Mesenteric fat pad (tissue), 1 donor: ENCODE measurements at places on chromosomes 12 and 14.

- DNase-seq = peak; percentile 82
These were observed 7.9 kb upstream of the TINF2 start for GRCh38 chr14:24250354-24250753.

- no peak for DNase-seq
These were observed 8.9 kb downstream of the FAM186A start for GRCh38 chr12:50387487-50387886.

- DNase-seq = no peak
These were observed 9.8 kb downstream of the NRDE2 start for GRCh38 chr14:90321891-90322290.

GRCh38 chr12:94879542-94879941 is 124.0 kb downstream of the NDUFA12 start:
- DNase-seq = no peak

GRCh38 chr12:16606201-16606849 is 363 bp upstream of the LMO3 start:
- no peak for DNase-seq

GRCh38 chr12:54443446-54443845 is 24.4 kb upstream of the ITGA5 start:
- DNase-seq = no peak

GRCh38 chr14:64620910-64621309 is 71.1 kb downstream of the PPP1R36 start:
- no peak for DNase-seq

DNA sequence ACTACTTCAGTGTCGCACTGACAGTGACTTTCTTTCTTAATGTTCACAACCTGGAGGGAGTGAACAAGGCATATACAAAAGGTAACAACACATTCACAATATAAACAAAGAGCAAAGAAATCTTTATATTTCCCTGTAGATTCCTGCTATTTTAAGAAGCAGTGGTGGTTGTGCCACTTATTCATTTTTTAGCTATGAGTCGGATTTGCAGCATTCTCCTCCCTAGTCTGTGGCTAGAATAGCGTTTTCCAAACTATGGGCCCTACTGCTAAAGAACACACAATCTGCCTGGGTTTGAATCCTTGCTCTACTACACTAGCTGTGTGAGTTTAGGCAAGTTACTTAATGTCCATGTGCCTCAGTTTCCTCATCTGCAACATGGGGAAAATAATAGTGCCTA is 18.6 kb upstream of the MDM1 start:
- no peak for DNase-seq

DNA sequence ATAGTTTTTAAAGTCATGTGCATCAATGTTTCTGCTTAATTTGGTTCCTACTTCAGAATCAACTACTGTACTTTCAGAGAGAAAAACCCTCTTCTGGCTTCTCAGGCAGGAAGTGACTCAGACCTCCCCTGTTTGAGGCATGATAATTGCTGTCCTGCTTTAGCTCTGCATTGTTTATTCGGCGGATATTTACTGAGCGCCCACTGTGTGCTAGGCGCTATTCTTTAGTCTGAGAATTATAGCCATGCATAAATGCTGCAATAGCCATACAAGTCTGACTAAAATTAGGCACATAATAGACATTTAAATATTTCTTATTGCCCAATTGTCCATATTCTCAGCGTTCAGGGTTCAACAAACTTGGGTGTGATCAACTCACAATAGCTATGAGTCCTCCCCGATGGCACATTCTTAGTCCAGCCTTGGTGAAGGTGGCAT is 6.1 kb upstream of the AMIGO2 start:
- no peak for DNase-seq

DNA sequence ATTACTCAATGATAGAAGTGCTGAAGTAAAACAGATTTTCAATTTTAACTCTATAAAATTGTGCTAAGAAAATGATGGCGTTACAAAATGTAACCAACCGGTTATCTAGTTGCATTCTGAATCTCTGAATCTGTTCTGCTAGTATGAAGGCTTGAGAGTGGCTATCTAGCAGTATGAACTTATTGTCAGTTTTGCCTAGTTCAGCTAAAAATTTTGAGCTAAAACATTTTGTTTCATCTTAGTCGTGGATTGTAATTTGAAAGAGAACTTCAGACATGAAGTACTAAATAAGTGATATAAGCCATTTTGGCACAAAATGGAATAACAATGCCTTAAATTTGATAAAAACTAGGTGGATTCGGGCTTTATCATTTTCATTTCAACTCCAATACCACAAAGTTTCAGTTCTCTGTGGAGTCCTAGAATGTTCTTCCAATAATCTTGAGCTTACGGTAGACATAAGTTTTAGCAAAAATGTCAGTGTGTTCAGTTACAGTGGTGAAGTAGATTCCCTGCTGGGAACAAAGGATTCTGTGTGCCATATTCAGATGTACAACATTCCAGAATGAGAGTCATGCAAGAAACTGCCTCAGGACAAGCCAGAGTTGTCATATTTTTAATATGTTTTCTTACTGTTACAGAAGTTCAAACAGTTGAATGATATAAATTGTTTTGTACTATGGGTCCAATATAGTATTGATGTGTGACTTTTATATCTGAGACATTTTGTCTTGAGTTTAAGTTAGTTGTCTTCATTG is 28.1 kb downstream of the ATP6V1D start:
- no peak for DNase-seq

DNA sequence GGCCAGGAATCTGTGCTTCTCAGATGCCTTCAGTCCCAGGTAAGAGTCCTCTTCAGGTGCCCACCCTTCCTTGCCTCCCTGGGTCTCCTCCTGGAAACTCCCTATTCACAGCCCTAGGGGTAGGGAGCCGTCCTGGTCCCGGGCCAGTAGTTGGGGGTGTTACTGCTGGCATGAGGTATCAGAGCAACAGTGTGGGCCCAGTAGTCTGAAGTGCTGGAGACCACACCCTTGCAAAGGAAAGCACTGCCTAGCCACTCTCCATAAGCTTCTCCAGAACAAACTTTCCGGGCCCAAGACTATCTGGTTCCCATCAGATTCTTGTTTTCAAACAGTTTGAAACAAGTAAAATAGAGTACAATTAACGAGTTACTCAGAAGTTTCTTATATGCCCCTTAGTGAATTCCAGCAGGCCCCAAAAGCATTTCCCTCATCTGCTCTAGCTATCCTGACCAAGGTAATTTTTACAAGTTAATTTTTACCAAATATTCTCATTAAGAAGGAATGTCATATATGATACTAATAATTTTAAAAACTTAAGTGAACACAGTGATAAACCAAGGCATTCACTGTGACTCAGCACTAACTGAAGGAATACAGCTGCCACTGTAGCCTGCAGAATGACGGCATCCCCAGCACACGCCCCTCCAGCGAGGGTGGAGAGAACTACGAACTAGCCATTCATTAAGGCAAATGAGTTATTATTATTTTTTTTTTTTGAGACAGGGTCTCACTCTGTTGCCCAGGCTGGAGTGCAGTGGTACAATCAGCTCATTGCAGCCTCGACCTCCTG is 49.4 kb downstream of the MOK start:
- no peak for DNase-seq

- no peak for DNase-seq
These were observed 148.7 kb downstream of the SMOC1 start for GRCh38 chr14:70027785-70028428.

- DNase-seq = no peak
These were observed 136.4 kb downstream of the CNTN1 start for GRCh38 chr12:40828593-40828990.

DNA sequence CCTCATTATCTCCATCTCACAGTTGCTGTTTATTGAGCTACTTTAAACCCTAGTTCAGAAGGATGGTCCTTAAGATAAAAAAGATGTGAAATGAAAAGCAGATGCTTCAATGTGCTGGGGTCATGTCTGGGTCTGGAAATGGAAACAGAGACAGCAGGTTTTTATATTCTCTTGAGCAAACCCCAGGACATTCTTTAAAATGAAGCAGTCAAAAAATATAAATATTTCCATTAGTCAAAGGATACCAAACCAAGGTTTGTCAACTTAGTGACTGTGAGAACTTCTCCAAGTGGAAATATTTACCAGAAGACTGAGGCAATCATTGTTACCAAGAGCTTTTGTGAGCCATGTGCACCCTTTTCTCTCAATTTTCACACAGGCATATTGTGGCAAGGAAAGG is 102.5 kb upstream of the DIO2 start:
- no peak for DNase-seq

GRCh38 chr12:45327823-45328383 is 112.0 kb downstream of the ANO6 start:
- no peak for DNase-seq

DNA sequence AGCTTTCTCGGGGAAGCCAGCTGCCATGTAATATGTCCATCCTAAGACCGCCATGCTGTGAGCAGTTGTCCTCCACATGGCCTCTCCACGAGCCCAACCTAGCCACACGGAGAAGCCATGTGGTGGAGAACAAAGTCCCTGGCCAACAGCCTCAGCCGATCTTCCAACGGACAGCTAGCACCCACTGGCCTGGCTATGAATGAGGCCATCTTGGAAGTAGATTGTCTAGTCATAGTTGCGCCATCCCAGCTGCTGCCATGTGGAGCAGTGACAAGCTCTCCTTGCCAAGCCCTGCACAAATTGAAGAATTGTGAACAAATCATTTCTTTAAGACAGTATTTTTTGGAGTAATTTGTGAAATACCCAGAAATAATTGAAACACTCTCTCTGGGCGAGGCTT is 49.3 kb upstream of the USP44 start:
- DNase-seq = no peak

GRCh38 chr12:129863938-129864337 is 39.9 kb downstream of the TMEM132D start:
- no peak for DNase-seq

DNA sequence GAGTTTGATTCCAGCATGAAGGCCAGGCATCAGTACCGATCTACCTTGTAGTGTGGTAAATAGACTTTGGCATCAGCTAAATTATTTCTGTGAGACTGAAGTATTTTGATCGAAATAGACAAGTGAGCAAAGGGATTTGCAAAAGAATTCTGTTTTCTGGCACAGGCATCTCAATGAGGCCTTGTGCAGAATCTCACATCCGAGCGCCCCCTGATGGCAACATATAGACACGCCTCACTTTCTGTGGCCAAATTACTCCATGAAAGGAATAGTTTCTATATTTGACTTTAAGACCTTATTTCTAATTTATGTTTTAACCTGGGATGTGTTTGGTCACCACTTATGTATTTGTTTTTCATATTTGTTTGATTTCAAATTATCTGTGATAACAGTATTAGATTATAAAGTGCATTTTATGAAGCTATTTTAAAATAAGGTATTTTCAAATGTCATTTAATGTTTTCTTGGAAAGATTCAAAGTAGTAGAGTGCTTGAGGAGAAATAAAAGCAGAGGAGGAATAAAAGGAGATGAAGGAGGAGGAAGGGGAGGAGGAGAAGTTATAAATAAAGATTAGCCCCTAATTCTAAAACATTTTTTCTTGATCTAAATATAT is 731.9 kb downstream of the NRXN3 start:
- DNase-seq = no peak

DNA sequence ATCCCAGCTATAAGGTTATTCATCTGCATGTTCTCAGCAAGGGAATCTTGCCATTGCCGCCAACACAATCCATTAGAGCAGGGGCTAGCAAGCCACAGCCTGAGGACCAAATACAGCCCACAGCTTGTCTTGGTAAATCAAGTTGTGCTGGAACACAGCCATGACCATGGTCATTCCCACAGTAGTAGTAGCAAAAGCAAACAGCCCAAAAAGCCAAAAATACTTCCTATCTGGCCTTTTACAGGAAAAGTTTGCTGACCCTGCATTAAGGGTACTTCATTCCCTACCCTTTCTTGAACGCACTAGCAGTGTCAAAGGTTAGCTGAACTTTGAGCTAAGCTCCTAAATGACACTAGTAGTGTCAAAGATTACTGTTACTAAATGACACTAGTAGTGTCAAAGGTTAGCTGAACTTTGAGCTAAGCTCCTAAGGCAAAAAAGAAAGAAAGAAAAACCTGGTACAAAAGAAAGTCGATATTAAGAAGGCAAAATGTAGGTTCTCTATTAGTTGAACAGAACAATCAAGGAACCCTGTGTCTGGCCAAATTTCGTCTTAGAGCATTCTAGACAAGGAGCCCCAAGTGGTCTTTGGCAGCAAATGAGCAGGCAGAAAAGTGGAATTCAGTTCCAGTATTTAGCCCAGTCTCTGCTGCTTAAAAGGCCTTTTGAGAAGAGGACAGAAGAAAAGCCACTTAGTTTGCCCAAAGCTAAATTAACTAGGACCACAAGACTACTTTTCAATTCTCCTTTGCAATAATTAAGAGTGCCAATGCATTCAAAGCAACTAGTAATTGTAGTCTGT is 67.7 kb downstream of the NT5DC3 start:
- no peak for DNase-seq

DNA sequence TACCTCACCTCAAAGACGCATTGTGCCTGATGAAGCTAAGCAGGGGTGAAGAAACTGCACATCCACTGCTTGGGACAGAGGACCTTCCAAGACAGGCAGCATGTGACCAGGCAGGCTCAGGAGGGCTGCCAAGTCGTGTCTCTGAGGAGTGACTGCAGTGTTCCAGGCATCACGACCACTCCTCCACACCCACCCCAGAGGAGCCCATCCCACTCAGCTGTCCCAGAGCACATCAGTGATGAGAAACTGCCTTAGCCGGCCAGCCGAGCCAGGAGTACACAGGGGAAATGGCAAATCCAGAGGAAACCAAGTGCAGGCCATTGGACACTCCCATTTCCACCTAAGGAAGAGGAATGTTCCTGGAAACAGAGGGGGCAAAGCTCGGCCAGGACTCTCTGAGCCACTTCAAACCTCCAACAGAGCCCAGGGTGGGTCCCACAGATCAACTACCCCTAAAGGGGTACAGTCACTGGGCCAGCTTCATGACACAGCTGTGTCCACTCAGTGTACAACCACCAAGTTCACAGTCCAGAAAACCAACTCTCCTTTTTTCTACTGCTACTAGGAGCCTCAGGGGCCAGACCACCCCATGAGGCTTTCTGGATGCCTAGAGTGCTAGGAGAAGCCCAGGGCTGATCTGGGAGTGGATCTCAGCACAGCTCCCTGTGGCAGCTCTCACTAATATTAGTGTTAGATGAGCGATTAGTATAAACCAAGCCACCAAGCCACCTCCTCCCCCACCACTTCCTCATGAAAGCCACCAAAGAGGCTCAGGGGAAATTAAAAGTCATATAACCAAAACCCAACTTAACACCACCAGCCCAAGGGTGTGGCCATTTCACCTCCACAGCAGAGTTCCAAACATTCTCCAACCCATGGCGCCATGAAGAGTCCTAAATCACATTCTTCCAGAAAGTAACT is 15.4 kb downstream of the PXN start:
- DNase-seq = no peak

DNA sequence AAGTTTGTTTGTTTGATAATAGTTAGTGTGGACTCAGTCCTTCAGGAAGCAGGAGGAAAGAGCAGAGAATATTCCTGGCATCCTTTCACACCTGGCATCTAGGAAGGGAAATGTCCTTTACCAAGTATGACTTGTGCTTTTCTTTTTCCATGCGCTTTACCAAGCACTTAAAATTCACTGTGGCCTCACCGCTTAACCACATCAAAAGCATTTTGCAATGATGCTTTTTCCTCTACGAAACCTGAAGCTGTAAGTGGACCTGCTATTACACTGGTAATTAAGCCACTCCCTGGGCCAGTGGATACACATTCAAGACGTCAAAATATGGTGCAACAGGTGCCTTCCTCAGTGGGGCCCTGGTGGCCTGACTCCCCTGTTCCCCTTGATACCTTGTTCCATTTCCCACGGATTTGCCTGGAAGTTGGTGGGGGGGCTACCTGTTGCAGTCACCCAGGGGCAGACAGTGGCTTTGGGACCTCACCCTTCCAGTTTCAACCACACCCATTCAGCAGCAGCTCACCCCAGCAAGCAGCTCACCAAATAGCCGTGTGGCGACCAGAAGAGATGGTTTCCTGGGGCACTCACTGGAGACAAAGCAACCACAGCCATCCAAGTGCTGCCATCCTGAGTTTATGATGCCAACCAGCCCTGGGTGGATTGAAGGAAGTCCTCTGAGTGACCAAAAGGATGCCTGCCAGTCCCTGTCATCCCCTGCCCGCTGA is 14.2 kb upstream of the FZD10 start:
- peak; percentile 53 for DNase-seq
